Fibroblast of lung (primary cell): ENCODE measurements at places on chromosomes 7 and 10. TPM values are rescaled to one million over a fixed set of nuclear protein-coding genes. Genes with fewer than 3 reads are reported as not detected.

Gene CCDC172
- not detected in 2 replicates for total RNA-seq

Gene TASOR2
- total RNA-seq = 77.9 and 85.3 TPM in 2 replicates

Gene PARD3
- 43.1 and 46.4 TPM in 2 replicates for total RNA-seq

Gene FAM25A
- not detected in 2 replicates for total RNA-seq

Gene TAS2R4
- total RNA-seq = 1.5 TPM in 2 replicates

Gene RBP4
- not detected in 2 replicates for total RNA-seq

Gene EPO
- total RNA-seq = not detected in 2 replicates

Gene AOAH
- not detected in 2 replicates for total RNA-seq

Gene ZNF804B
- total RNA-seq = not detected in 2 replicates

Gene ACTL6B
- not detected in 2 replicates for total RNA-seq

Gene CAMK2B
- total RNA-seq = 0.17 and 0.26 TPM in 2 replicates

Gene PTF1A
- total RNA-seq = not detected in 2 replicates

Gene LGI1
- total RNA-seq = not detected in 2 replicates

Gene ZNF655
- 70.1 and 92.6 TPM in 2 replicates for total RNA-seq

Gene ZNF511
- 23.6 and 27.7 TPM in 2 replicates for total RNA-seq

Gene OR6V1
- total RNA-seq = not detected in 2 replicates

Gene IL15RA
- total RNA-seq = 9.2 and 13.7 TPM in 2 replicates

Gene SPDYE18
- 0.50 and 0.51 TPM in 2 replicates for total RNA-seq

Gene TAS2R41
- not detected in 2 replicates for total RNA-seq

Gene SEC61G
- total RNA-seq = 143 and 192 TPM in 2 replicates

Gene GNGT1
- total RNA-seq = not detected in 2 replicates

Gene RNLS
- 11.3 and 16.5 TPM in 2 replicates for total RNA-seq

Gene LRRC17
- 12.6 and 30.8 TPM in 2 replicates for total RNA-seq

Gene MACROH2A2
- 9.2 and 12.1 TPM in 2 replicates for total RNA-seq

Gene GPRIN2
- total RNA-seq = not detected in 2 replicates

Gene BAMBI
- total RNA-seq = 4.6 and 5.6 TPM in 2 replicates

Gene GHRHR
- not detected in 2 replicates for total RNA-seq
